ENCODE measurements at places on chromosomes 1 and 21. TPM values are rescaled to one million over a fixed set of nuclear protein-coding genes. Genes with fewer than 3 reads are reported as not detected.

- no peak overlapping the region for H3K27ac ChIP-seq
- no peak for DNase-seq
- H3K36me3 ChIP-seq = no peaks in the 10 kb centered on the region
- no peaks in the 10 kb centered on the region for H3K27me3 ChIP-seq
- no peak overlapping the region for H3K4me3 ChIP-seq
Observed at GRCh38 chr1:34332996-34333395, 156.3 kb downstream of the C1orf94 start.

DNA sequence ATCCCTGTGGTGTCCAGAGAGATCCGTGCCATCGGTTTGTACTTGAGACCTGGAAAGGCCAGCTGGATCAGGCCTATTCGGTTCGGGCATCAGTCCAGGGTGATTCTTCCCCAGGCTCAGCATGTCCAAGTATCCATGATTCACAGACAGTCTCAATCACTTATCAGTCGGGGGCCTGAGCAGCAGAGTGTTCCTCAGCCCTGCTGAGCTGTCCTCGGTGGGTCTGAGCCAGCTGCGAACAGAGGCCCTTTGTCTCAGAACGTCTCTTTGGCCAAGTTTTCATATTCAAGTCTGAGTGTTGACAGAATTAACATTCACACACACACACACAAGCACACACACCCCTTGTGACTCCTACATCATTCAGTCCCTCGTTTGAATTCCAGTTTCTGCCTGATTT lies 33.4 kb upstream of the OSBPL9 start:
- H3K4me1 ChIP-seq = peaks cover 9% of the 10 kb centered on the region
- peaks cover 2% of the 10 kb centered on the region for H3K27me3 ChIP-seq
- no peak overlapping the region for H3K4me3 ChIP-seq
- no peak overlapping the region for H3K27ac ChIP-seq
- no peak for DNase-seq

GRCh38 chr1:22930240-22930912 lies 42.3 kb downstream of the LACTBL1 start:
- H3K27ac ChIP-seq = no peak overlapping the region
- no peak overlapping the region for H3K4me3 ChIP-seq
- no peaks in the 10 kb centered on the region for H3K36me3 ChIP-seq
- H3K4me1 ChIP-seq = peaks cover 6% of the 10 kb centered on the region
- DNase-seq = peak; percentile 12

GRCh38 chr1:146001709-146002108 lies 5.3 kb upstream of the TXNIP start:
- no peaks in the 10 kb centered on the region for H3K36me3 ChIP-seq
- no peaks in the 10 kb centered on the region for H3K27me3 ChIP-seq
- DNase-seq = no peak
- H3K4me1 ChIP-seq = peaks cover 28% of the 10 kb centered on the region

Gene LEMD1
- total RNA-seq = not detected

Gene RAB7B
- 5.8 TPM for total RNA-seq

GRCh38 chr21:37748351-37748750 lies 167.9 kb downstream of the KCNJ6 start:
- H3K4me1 ChIP-seq = no peaks in the 10 kb centered on the region
- no peak overlapping the region for H3K27ac ChIP-seq
- H3K4me3 ChIP-seq = no peak overlapping the region
- DNase-seq = no peak
- H3K36me3 ChIP-seq = no peaks in the 10 kb centered on the region

Gene TEX38
- total RNA-seq = 0.24 TPM

- DNase-seq = peak; percentile 45
- H3K36me3 ChIP-seq = no peaks in the 10 kb centered on the region
- peak overlapping the region; percentile 48 for H3K27ac ChIP-seq
Observed at GRCh38 chr1:235307158-235308124, 20.5 kb downstream of the ARID4B start.

- H3K4me3 ChIP-seq = no peak overlapping the region
- peak; percentile 6 for DNase-seq
- H3K27ac ChIP-seq = no peak overlapping the region
- peaks cover 5% of the 10 kb centered on the region for H3K36me3 ChIP-seq
- H3K27me3 ChIP-seq = no peaks in the 10 kb centered on the region
Observed at GRCh38 chr1:230509281-230509977, 83.3 kb upstream of the PGBD5 start.

- H3K4me3 ChIP-seq = no peak overlapping the region
- no peak overlapping the region for H3K27ac ChIP-seq
- peaks cover 8% of the 10 kb centered on the region for H3K4me1 ChIP-seq
Observed at GRCh38 chr1:210104103-210104502, 128.5 kb upstream of the SERTAD4 start.

GRCh38 chr1:172088256-172088655 lies 247.0 kb downstream of the DNM3 start:
- no peaks in the 10 kb centered on the region for H3K36me3 ChIP-seq
- DNase-seq = no peak
- H3K4me1 ChIP-seq = peaks cover 13% of the 10 kb centered on the region
- H3K27me3 ChIP-seq = no peaks in the 10 kb centered on the region
- H3K27ac ChIP-seq = no peak overlapping the region

Gene DMBX1
- not detected for total RNA-seq

Gene TAS1R1
- total RNA-seq = not detected

Gene KLHDC9
- 2.1 TPM for total RNA-seq

Gene OR2T11
- total RNA-seq = not detected

Gene AGRN
- 152 TPM for total RNA-seq

DNA sequence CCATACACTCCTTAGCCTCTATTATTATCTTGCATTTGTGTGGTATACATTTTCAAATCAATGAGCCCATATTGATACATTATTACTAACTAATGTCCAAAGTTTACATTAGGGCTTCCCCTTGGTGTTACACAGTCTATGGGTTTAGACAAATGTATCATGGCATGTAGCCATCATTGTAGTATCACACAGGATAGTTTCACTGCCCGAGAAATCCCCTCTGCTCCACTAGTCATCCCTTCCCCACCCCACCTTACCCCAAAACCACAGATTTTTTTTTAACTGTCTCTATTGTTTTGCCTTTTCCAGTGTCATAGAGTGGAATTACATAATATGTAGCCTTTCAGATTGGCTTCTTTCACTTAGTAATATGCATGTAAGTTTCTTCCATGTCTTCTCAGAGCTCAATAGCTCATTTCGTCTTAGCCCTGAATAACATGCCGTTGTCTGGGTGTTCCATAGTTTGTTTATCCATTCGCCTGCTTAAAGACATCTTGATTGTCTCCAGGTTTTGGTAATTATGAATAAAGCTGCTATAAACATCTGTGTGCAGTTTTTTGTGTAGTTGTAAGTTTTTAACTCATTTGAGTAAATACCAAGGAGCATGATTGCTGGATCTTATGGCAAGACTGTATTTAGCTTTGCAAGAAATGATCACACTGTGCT lies 86.4 kb upstream of the LYST start:
- H3K4me3 ChIP-seq = no peak overlapping the region
- peaks cover 18% of the 10 kb centered on the region for H3K36me3 ChIP-seq
- H3K4me1 ChIP-seq = peaks cover 36% of the 10 kb centered on the region
- peaks cover 1% of the 10 kb centered on the region for H3K27me3 ChIP-seq
- peak overlapping the region; percentile 92 for H3K27ac ChIP-seq

DNA sequence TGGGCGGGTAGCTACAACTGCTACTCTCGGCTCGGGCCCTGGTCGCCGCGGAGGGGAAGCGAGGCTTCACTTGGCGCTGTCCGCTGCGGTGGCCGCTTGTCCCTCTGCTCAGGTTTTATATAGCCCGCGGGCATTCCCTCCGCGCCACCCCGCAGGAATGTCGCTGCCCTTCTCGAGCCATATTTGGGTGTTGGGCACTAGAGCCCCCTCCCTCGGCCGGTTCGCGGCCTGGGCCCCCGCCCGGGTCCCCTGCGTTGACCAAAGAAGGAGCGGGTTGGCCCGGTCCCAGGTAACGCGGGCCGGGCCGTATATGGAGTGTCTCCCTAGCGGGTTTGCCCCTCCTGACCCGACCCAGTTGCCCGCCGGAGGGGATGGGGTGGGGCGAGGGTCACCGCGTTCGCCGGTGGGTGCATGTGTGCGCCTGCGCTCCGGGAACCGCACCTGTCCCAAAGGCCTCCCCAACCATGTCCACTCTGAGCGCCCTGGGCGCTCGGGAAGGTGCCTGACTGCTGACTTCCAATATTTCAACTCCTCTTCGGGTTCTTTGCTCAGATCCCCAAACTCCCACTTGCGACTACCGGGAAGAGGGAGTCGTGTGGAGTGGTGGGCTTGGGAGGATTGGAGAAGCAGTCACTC lies at the start of gene ACTA1:
TSS of gene ACTA1 (minus strand) at position 90 of the 636 bp plus-strand sequence. CDS start 979 bp downstream, outside the sequence.
- H3K4me3 ChIP-seq = no peak within 1 kb of the TSS
- no peak for DNase-seq
- H3K27me3 ChIP-seq = peaks cover 41% of the 10 kb centered on the region
- H3K27ac ChIP-seq = no peak within 1 kb of the TSS
- peaks cover 17% of the 10 kb centered on the region for H3K36me3 ChIP-seq

- DNase-seq = no peak
- H3K4me1 ChIP-seq = peaks cover 28% of the 10 kb centered on the region
- no peak overlapping the region for H3K4me3 ChIP-seq
- peaks cover 4% of the 10 kb centered on the region for H3K36me3 ChIP-seq
Observed at GRCh38 chr1:36330940-36331339, 7.5 kb upstream of the EVA1B start.

DNA sequence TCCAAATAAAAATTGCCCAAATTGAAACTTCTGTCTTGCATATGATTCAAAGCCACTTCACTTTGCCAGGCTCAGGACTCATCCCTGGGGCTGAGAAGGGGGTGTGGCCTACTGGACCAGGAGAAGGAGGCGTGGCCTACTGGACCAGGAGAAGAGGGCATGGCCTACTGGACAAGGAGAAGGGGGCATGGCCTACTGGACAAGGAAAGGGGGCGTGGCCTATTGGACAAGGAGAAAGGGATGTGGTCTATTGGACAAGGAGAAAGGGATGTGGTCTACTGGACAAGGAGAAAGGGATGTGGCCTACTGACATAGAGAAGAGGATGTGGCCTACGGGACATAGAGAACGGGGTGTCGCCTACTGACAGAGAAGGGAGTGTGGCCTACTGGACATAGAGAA lies 405.3 kb downstream of the RRAGC start:
- no peaks in the 10 kb centered on the region for H3K4me1 ChIP-seq
- H3K36me3 ChIP-seq = peaks cover 5% of the 10 kb centered on the region
- no peak overlapping the region for H3K27ac ChIP-seq
- H3K4me3 ChIP-seq = no peak overlapping the region

DNA sequence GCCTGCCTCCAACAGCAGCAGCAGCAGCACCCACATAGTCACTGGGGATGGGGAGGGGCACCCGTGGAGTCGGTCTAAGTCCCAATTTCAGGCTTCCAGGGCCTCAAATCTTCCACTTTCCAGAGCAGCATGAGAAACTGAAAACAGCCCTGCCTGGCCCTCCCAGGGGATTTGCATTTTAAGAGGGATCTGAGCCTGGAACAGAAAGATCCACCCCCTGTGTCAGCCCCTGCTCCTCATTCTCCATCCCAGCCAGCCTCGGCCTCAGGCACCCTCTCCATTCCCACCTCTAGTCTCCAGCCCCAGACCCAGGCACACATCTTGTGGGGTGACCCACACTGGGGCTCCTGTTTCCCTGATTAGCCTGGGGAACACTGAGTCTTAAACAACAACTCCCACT lies 51.8 kb downstream of the FBXO2 start:
- no peaks in the 10 kb centered on the region for H3K36me3 ChIP-seq
- H3K4me1 ChIP-seq = peaks cover 5% of the 10 kb centered on the region

DNA sequence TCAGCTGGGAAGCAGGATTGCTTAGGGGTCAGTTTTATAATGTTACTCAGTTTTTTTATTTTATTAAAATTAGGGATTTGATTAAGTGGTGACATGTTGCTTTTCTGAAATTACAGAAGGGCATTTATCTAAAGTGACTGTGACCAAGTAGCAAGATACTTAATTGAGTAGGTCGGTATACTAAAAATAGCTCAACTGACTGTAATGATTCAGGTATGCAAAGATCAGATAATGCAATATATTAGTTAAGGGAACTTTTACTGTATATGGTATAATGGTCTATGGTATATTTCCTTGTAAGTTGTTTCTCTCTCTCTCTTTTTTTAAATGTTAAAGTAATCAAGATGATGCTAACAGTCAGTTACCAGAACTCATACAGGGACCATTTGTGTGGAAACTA lies 26.2 kb downstream of the RLF start:
- no peaks in the 10 kb centered on the region for H3K27me3 ChIP-seq
- H3K4me3 ChIP-seq = no peak overlapping the region
- H3K36me3 ChIP-seq = no peaks in the 10 kb centered on the region
- H3K27ac ChIP-seq = peak overlapping the region; percentile 56

- DNase-seq = no peak
- peaks cover 12% of the 10 kb centered on the region for H3K4me1 ChIP-seq
- no peaks in the 10 kb centered on the region for H3K27me3 ChIP-seq
- H3K36me3 ChIP-seq = no peaks in the 10 kb centered on the region
- H3K27ac ChIP-seq = no peak overlapping the region
Observed at GRCh38 chr1:193588311-193589082, 402.1 kb upstream of the B3GALT2 start.

DNA sequence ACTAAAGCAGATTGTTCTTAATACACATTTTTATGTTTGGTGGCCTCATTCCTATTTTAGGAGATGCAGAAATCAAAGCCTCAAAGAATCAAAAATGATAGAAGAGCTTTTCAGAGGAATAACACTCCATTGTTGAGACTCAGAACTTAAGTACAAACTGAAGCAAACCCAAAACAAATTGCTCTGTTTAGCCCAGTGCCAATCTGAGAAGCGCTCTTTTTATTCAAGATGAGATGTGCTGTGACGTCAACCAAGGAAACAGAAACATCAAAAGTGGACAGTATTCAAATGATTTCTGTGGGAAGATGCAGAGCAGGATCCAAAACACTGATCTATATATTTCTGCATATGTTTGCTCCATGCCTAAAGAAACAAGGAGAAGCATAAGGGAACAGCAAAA lies 18.0 kb downstream of the COLGALT2 start:
- DNase-seq = no peak
- no peaks in the 10 kb centered on the region for H3K27me3 ChIP-seq
- H3K4me3 ChIP-seq = no peak overlapping the region

DNA sequence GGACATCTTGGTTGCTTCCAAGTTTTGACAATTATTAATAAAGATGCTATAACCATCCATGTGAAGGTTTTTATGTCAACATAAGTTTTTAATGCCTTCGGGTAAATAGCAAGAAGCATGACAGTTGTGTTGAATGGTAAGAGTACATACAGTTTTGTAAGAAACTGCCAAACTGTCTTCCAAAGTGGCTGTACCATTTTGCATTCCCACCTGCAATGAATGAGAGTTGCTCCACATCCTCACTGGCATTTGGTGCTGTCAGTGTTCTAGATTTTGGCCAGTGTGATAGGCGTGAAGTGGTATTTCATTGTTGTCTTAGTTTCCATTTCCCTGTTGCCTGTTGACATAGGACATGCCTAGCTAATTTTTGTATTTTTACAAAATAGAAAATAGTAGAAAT lies 45.4 kb downstream of the CD58 start:
- no peak overlapping the region for H3K4me3 ChIP-seq
- no peaks in the 10 kb centered on the region for H3K27me3 ChIP-seq
- no peak overlapping the region for H3K27ac ChIP-seq
- H3K4me1 ChIP-seq = peaks cover 44% of the 10 kb centered on the region
- peaks cover 21% of the 10 kb centered on the region for H3K36me3 ChIP-seq
- no peak for DNase-seq

Gene VANGL2
- not detected for total RNA-seq

Gene ATP1A4
- not detected for total RNA-seq

Gene RHD
- total RNA-seq = not detected

GRCh38 chr1:66360285-66360724 lies 173.6 kb upstream of the SGIP1 start:
- no peak overlapping the region for H3K4me3 ChIP-seq
- no peak for DNase-seq
- H3K27ac ChIP-seq = peak overlapping the region; percentile 48
